Fibroblast of skin of left biceps (primary cell): ENCODE measurements at places on chromosomes 5 and 9.

GRCh38 chr9:92295827-92296258, 2.3 kb upstream of the IARS1 start:
- no peak for DNase-seq

- no peak for DNase-seq
These were observed 61.2 kb downstream of the UBAP1 start for GRCh38 chr9:34240006-34240405.

GRCh38 chr5:121350181-121350930, 501.3 kb upstream of the FTMT start:
- peak; percentile 79 for DNase-seq

- DNase-seq: no peak
These were observed 187.3 kb downstream of the SNX18 start for GRCh38 chr5:54704825-54705224.

DNA sequence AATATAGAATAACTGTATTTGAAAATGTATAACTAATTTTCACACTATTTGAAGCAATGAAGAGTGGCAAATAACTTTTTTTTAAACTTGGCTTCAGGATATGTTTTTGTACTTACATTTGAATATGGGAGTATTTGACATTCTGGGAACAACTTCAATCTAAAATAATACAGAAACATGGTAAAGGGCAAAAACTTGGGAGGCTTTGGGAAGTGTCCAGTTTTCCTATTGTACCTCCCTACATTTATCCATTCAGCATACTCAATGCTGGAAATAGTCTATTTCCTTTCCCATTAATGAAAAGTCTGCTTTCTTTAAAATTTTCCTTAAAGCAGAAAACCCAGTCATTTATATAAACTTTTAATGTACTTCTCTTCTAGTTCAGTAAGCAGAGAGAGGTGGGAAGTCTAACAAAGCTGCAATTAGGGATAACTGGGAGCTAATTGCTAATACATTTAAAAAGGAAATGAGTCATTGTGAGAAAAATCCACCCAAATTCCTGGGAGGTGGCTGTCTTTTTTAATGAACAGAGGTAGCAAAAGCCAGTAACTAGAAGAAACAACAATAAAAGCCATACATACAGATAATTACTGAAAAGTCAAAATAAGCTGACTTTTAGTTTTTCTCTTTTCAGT, 128.8 kb downstream of the FBN2 start:
- no peak for DNase-seq

DNA sequence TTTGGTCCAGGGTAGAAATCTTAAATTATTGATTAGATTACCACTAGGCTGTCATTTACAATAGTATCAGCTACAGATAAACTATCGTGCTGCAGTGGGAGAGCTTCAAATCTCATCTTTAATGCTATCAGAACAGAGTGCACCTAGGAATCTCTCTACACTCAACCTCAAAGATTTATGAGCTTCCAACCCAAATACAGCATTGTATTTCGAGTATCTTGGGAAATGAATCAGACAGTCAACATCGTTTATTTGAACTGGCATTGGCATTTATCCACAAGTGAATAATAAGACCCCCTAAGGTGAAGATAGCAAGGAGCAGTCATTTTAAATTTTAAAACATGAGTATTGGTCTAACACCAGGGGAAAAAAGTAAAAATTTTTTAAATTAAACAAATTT, 1203.2 kb downstream of the CDH12 start:
- no peak for DNase-seq
